Skeletal muscle cell (primary cell): ENCODE measurements at places on chromosomes 16 and 17.

GRCh38 chr17:35087731-35088355, 24.3 kb upstream of the RFFL start:
- DNase-seq: no peak

- no peak for DNase-seq
These were observed 13.5 kb downstream of the ITGB4 start for GRCh38 chr17:75734674-75735294.

GRCh38 chr16:47664653-47665325, 203.7 kb downstream of the PHKB start:
- DNase-seq: no peak

GRCh38 chr17:56121191-56122051, 31.9 kb upstream of the ANKFN1 start:
- DNase-seq: no peak

GRCh38 chr17:77601054-77601979, 357.2 kb upstream of the TNRC6C start:
- DNase-seq: no peak

- DNase-seq: no peak
These were observed 133.4 kb downstream of the OR1D5 start for GRCh38 chr17:2929881-2930533.

DNA sequence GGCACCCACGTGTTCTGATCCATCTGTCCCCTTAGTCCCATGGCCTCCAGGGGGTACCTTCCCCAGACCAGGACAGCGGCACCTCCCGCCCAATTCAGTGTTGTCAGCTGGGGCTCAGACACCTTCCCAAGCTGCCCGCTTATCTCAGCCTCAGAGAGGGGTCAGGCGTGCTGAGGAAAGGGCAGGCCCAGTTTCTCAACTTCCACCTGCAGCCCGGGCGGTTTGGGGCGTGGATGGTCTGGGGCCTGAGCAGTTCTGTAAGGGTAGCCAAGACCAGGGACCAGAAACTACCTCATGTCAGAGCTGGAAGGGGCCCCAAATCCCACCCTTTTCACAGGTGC, 5.1 kb downstream of the PLCD3 start:
- no peak for DNase-seq

- DNase-seq: no peak
These were observed 5.0 kb downstream of the RPRML start for GRCh38 chr17:46974086-46974485.

DNA sequence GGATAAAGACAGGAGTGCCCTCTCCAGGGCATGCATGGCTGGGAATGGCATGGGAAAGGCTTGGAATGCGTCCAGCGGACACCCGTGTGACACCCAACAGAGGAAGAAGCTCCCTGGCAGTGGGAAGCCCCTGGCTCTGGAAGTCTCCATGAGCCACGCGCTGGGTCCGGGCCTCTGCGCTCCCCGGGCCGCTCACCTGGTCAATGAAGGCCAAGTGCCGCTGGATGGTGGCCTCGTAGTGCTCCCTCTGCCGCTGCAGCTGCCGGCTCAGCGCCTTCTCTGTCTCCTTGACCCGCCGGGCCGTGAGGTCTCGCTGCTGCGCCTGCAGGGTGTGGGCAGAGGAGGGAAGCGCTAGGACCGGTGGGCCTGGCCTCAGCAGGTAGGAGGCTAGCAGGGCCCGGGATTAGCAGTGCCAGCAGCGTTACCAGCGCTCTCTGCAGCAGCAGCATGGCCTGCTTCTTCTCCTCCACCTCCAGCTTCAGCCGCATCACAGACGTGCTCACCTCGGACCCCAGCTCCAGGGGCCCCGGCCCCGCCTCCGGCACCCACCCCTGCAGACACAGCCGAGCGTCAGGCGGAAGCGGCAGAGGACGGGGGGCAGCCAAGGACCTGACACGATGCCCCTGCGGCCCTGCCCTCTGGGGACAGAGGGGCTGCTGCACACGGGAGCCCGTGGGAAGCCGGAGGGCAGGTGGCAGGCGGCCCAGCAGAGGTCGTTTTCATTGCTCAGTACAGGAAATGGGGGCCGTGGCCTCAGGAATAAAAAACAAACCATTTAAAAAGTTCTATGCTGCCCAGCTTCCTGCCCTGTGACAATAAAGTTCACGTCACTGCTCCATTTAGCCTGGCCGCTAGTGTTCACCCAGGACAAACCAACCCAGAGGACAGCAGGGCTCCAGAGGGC, 26.0 kb downstream of the CEP131 start:
- DNase-seq: no peak

- no peak for DNase-seq
These were observed 131.6 kb downstream of the MRTFB start for GRCh38 chr16:14202697-14203096.

DNA sequence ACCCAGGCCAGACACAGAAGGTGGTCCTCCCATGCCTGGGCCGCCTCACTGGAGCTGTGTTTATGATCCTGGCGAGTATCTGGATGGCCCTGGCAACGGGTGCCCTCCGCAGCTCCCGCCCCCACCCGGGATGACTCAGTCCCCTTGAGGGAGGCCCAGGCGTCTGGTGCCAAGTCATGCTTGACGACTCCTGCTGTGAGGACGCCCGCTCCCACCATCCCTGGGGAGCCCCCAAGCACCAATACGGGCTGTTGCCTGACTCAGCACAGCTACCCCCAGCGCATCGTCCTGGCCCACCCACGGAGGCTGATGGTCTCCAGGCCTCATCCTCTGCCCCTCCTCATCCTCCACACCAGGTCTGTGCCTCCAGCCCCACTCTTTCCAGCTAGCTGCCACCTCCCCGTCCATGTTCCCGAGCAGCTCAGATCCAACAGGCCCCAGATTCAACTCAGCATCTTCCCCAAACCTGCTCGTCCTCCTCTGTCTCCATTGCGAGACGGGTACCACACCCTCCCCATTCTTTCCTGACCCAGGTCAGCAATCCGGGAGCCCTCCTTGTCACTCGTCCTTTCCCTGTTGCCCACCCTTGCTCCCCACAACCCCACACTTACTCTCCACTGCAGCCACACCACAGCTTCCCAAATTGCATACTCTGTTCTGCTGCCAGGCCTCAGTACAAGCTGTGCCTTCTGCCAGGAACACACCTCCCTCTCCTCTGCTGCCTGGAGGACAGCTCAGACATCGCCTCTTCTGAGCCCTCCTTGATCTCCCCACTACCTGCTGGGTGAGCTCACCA, 2.6 kb downstream of the CAMKK1 start:
- DNase-seq: peak; percentile 96

DNA sequence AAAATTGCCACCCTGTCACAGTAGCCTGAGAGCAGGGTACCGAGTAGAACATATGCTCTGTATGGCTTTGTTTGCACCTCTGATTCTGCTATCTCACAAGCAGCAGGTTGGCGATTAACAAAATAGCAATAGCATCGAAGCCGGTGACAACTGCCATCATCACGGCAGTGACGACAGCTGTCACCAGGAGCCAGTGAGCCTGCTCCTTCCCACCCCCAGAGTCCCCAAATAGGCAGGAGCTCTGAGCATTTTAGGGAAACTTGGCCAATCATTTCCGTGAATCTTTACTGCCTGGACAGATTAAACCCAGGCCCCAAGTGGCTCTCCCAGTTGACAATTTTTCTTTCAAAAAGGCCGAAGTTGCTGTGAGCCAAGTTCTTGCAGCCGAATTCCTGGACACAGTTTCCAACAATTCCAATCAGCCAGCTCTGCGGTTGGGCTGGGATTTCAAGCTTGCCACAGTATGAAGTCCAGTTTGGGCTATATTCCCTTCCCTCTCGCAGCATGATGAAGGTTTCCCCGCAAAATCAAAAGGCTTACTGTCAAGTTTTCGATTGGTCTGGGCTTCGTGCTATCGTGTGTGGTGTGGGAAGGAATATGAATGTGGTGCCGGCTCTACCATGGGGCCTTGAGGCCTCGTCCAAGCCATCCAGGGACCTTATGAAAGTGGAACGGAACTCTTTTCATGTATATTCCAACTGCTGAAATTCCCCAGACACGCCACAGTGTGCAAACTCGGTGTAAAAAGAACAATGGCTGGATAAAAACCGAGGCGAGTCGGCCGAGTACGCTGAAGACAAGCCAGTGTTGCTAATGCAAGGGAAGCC, 186.6 kb downstream of the C16orf78 start:
- DNase-seq: peak; percentile 14

- no peak for DNase-seq
These were observed 15.2 kb upstream of the C17orf78 start for GRCh38 chr17:37360632-37361031.

DNA sequence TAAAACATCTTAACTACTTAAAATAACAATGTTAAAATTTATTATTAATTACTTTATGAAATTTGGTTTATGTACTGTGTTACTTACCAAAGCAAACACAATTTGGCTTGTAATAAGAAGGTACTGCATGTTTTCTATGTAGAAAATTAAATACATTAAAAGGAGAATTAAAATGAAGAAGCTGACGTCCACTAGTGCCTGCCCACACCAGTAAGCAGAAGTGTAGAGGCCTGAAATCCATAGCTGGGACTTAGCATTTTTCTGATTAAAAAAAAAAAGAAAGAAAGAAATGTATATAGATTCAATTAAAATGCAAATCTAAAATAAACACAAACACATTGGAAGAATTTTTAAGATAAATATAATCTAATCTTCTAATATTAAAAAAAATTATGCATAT, 35.8 kb upstream of the ABCA9 start:
- no peak for DNase-seq

GRCh38 chr17:72407336-72407909, 286.6 kb downstream of the SOX9 start:
- DNase-seq: peak; percentile 82

DNA sequence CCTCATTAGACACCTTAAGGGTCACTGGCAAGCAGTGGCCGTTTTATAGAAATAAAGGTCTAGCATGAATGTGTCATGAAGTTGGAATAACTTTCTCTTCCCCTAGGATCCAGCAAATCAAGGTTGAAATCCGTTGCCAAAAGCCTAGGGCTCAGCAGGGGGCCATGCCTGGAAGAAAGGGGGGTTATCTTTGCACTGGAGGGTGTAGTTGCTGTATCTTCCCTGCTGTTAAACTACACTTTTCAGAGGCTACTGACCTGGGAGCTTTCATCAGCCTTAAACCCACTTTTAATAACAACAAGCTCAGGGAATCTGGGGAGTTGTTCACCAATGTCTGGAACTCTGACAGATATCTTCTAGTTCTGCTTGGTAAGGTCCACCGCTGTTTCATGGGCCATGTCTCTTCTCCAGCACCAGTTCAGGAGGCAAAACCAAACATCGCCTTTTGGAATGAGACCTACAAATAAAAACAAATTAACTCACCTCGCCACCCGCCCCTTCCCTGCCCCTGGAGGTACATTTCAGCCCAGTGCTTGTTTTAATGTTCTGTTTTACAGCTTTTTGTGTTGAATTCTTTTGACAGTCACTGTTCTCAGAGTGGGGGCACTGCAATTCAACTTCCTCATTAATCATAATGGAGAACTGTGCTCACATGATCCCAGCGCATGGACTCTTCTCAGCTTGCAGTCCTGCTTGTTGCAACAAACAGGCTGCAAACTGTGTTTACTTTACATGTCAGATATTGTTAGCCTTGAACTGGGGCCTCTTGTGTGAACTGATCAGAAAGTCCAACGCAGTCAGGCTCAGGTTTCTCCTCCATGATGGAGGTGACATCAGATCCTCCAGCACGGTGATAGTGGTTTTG, 508.7 kb downstream of the KCNJ2 start:
- DNase-seq: no peak
